NCI-H748 treated with DMSO at 0.1 percent for 48 hours (cell line): ENCODE measurements at places on chromosomes 4 and X.

GRCh38 chr4:154720618-154721267 is 23.1 kb upstream of the LRAT start:
- DNase-seq: no peak

DNA sequence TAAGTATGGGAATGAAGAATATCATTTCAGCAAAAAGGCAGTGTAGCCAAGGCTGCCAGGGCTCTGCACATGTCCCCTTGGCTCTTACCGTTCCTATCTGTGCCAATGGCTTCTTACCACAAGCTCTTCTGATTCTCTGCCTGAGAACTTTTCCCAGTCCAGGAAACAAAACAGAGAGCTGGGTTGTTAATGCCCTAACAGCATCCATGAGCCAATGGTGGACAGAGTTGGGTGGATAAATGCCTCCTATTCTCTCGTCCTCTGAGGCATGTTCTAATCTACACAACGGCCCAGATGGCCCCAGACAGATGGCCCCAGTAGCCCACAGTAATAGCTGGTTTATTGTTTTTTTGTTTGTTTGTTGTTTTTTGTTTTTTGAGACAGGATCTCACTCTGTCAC is 28.0 kb downstream of the SCD5 start:
- no peak for DNase-seq

- no peak for DNase-seq
These were observed 70.5 kb upstream of the TBC1D9 start for GRCh38 chr4:140826701-140827027.

DNA sequence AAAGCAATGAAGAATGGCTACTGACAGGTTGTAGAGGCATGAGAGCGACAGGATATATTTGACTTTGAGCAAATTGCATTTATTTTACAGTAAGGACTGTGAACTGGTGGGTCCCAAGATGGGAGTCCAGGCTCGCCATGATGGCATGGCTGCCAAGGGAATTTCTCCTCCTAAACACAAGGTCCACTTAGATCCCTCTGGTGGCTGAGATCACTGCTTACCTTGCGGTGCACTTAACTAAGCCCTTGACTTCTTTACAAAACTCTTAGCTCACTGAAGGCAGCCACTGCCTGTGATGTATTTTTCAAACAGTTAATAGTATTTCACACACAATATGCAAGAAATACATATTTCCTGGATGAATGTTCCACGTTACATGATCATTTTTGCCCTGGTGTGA is 50.3 kb upstream of the SORBS2 start:
- DNase-seq: no peak

DNA sequence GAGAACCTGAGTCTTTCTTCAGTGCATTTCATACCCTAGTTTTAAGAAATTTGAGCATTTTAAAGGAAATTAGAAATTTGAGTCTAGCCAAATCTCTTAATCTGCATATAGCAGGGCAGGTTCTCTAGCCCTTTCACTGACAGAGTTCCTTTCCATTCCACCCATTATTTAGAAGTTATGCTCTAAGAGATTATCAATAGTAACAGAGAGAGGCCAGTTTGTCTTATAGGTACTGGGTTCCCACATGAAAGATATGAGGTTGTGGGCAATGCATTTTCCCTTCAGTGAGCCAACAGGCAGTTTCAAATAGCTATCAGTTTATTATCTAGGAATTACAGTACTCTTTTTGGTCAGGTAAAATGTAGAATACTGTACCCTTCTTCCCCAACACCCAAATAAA is 7.3 kb upstream of the GALNT7 start:
- no peak for DNase-seq

DNA sequence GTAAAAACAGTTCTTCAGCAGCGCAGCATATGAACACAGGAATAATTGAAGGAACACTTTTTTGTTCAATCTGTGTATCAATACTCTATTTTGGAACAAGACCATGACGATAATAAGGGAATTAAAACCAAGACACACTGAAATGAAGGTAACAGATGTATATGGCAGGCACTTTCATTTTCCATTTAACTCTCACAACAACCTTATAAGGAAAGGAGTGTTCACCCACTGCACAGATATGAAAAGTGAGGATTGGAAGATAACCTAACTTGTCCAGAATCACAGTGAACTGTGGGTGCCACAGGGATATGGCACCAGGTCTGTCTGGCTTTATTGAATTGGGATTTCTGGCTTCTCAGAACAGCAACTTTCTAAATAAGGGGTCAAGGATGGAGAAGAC is 153.3 kb downstream of the MID1IP1 start:
- DNase-seq: no peak

- peak; percentile 41 for DNase-seq
These were observed 36.8 kb upstream of the RAB40AL start for GRCh38 chrX:102899940-102900916.

- DNase-seq: no peak
These were observed 1.7 kb downstream of the PLAC8 start for GRCh38 chr4:83112678-83113428.

- DNase-seq: no peak
These were observed 1844.5 kb downstream of the PCDH7 start for GRCh38 chr4:32564626-32565025.

DNA sequence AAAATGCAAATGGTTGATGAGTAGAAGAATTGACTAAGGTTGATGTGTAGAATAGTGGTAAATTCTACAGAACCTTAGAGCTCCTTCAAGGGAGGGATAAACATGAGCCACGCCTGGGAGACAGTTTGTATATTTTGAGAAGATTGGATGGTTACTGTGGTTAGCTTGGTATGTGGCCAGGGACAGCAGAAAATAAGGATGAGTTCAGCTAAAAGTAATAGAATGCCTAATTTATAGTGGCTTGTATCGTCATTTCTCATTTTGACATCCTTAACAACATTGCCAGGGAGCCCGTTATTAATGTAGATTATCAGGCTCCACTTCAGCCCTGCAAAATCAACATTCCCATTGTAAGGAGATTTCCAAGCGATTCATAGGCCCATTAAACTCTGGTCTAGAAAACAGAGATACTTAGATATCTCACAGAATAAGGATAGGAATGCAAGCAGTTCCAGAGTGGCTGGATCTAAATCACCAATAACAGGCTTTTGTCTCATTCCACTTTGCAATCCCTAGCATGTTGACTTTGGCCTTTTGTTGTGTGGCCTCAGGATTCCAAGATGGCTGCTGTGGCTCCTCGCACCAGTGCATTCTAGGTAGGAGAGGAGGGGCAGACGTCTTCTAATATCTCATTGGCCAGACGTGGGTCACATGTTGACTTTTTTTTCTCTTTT is 6.4 kb upstream of the PTTG2 start:
- no peak for DNase-seq

GRCh38 chr4:7236847-7237246 is 44.5 kb downstream of the SORCS2 start:
- DNase-seq: no peak

DNA sequence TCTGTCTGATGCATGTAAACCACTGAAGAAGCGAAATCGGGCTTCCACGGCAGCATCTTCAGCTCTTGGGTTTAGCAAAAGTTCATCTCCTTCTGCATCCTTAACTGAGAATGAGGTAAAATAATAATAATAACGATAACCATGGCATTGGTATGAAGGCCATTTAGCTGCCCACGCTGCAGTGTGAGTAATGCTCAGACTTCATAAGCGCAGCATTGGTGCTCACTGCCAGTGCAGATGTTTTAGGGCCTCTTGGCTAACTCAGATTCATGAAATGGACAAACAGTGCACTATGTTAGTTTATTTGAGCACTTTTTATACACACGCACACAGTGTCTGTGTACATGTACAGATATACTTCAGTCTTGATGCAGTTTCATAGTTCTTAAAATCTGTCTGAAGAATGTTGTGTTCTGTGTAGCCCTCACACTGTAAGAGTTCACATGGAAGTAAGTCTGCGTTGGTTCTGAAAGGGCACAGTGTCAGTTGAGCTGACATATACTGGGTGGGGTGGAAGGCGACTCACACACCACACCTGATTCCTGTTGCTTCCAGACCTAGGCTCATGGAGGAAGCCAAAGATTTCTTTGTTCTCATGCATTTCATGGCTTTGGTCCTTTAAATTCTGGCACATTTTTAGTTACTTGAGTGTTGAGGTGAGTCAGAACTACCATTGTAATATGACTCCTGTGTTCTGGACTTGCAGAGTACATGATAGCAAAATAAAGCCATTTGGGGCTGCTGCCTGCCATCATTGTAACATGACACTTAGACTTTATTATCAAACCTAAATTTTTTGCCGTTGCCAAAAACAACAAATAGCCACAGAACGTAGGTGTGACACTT is 68.7 kb downstream of the NSD2 start:
- no peak for DNase-seq

- no peak for DNase-seq
These were observed 13.5 kb downstream of the HERC3 start for GRCh38 chr4:88605736-88606135.

- DNase-seq: no peak
These were observed 20.7 kb downstream of the ADH7 start for GRCh38 chr4:99414401-99414800.

DNA sequence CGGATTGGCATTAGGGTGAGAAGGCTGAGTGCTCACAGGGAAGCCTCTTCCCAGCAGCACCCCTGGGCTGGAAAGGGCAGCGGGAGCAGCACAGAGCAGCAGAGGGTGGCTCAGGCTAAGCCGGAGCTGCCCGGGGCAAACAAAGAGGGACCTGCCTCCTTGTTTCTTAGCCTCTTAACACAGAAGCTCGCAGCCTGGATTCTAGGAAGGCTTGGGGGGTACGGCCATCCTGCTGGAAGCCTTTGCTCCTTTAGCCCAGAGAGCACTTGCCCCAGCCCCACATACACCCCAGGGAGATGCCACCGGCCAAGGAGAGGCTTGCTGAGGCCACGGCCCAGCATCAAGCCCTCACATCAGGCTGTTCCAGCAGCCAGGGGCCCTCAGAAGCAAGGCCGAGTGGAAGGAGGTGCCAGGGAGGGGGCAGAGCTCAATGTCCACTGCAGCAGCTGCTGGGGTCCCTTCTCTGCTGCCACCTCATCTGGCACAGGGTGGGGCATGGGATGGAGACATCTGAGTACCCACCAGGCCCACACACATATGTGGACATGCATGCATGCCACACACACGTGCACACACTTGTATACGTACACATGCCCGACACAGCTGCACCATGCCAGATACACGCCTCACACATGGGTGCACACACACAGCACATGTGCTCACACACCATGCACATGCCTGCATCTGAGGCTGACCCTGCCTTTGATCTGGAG is 20.3 kb upstream of the SPON2 start:
- no peak for DNase-seq

DNA sequence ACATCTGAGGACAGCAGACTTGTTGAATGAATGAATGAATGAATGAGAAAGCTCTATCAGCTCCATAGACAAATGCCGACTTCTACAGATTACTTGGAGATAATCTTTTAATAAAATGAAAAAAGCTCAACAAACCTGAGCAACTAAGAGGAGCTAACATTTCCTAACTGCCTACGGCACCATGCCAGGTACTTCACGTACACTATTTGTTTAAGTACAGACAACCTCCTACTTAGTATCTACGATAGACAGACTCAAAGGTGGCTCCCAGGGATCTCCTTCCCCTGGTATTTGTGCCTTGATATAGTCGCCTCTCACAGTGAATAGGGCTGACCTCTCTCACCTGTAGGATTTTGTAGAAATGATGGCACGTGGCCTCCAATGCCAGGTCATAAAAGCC is 412.2 kb upstream of the FAT1 start:
- no peak for DNase-seq

GRCh38 chr4:79163981-79164490 is 161.8 kb downstream of the NAA11 start:
- no peak for DNase-seq

DNA sequence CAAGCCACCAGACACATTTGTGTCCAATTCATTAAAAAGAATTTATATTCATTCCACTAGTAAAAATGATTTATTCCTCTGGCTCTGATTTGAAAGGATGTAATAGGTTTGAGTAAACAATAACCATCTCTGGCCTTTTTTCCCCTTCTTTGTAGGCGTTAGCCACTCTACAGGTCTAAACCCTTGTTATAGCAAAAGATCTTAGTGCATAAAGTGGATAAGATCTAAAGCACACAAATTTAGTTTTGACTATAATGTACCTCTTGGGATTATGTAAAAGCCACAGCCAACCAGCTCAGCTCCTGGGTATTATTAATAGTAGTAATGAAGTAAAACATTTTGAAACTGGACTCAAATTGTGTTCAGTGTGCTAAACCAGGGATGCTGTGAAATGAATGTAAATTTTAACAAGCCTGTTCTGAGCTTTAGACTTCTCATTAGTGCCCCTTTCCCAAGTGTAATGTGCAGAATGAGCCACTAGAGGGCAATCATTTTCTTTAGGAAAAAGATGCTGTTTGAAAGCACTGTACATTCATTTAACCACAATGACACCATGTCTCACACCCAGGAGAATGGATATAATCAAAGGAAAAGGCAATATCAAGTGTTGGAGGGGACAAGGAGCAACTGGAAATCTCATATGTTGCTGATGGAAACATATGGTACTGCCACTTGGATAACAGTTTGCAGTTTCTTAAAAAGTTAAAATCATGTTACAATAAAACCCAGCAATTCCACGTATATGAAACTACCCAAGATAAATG is 69.7 kb downstream of the KLHL8 start:
- peak; percentile 38 for DNase-seq

DNA sequence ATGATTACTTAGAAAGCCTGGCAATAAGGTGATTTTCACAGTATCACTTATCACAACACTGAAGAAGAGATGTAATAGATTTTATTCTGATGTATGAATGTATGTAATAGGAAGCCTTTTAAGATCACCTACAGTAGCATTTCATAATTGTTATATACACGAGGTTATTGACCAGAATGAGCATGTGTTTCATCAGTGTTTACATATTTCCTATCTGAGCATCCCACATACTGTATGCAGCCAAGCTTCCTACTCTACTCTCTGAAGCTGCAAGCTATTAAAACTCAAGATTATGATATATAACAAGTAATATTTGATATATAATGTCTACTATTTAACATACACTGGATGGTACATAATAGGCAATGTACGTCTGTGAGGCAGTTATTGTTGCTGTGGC is 190.9 kb upstream of the S100G start:
- DNase-seq: no peak

DNA sequence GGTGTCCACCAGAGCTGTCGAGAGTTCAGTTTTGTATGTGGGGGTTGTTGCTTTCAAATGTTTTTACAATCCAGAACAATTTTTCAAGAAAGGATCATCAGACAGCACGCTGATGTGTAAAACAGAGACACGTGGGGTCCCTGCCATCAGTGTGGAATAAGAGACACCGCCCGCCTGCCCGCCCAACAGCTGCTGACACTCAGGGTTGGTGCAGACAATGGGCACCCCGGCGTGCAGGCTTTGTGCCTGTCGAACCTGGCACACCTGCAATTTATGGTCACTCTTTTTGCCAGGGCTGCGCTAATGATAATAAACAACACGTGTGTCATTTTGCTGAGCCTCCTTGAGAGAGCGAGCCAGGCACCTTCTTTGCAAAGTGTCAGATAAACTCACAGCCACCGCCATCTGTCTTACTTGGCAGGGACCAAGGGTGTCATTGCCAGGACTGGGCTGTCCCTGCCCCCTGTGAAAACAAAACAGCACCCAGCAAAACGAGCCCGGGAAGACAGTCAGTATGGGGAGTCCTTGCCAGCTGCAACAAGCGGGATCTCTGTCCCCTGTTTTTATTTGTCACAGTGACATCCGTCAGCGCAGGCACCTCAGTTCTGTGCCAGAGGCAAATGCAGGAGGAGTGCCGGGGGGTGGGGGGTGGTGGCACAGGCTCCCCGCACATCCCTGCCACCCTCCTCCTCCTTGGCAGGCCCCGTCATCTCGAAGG is 69.1 kb downstream of the PSAPL1 start:
- peak; percentile 81 for DNase-seq
